ENCODE measurements at places on chromosomes 4 and X.

DNA sequence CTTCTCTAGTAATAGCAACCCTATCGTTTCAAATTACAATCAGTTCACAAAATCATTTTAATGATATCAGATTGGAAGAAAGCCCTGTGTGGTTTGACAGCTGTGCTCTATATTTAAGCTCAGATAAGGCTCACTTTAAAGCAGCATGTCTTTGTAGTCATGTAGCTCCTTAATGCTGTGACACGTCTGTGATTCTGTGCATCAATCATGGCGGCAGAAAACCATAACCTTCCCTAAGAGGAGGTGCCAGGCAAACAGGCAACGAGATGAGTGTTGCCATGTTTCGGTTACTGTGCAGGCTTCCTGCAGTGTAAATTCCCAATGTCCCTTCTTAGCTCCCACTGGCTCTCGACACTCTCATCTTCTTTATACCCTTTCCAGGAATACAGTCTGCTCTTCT is 212.7 kb downstream of the GRID2 start:
- DNase-seq: no peak

DNA sequence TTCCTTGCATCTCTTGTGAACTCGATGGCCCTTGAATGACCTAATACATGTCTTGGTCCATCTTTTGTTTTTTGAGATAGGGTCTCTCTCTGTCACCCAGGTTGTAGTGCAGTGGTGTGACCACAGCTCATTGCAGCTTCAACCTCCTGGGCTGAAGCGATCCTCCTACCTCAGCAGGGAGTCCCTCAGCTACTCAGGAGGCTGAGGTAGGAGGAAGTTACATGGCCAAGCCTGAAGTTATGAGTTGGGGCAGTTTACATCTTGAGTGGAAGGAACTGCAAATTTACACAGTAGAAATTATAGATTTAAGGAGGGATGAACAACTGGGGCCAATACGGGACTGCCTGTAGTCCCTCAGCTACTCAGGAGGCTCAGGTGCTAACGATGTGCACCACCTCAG is 97.2 kb upstream of the METTL14 start:
- DNase-seq: no peak

DNA sequence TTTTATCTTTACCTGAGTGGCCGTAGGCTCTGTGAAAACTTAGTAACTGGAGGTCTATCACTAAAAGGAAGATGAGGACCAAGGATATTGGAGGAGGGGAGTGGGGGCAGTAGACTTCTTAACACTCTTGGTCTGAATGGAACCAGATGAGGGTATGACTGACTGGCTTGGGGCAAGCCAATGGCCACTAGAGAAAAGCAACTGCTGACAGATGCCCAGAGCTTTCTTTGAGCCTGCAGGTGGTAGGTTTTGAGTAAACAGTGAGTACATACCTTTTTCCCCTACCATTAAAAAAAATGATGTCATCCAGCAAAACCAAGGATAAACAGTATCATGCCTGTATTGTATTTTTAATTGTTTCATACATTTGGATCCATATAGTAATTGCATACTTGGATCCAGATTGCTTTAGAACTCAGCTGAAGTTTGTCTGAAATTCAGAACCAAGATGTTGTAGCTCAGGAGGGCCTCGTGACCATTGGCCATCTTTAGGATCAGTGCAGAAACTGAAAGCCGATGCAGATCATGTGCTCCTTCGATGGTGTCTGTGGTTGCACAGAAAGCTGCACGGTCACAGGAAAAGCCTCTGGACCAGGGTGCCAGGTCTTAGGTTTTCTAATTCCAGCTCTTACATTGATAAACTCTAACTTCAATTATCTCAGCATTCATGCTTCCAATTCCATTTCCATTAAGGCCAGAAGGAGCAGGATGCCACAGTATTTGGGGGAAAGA is 131.0 kb downstream of the PDGFRA start:
- DNase-seq: no peak

DNA sequence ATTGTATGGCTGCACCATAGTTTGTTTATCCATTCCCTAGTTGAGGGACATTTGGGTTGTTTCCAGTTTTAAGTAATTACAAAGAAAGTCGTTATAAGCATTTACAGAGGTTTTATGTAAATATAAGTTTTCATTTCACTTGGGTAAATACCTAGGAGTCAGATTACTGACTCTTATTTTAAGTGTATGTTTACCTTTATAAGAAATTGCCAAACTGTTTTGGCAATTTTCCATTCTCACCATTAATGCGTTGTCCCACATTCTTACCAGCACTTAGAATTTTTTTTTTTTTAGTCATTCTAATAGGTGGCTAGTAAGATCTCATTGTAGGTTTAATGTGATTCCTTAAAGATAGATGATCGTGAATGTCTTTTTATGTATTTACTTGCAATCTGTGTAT is 121.5 kb upstream of the NR3C2 start:
- DNase-seq: no peak

DNA sequence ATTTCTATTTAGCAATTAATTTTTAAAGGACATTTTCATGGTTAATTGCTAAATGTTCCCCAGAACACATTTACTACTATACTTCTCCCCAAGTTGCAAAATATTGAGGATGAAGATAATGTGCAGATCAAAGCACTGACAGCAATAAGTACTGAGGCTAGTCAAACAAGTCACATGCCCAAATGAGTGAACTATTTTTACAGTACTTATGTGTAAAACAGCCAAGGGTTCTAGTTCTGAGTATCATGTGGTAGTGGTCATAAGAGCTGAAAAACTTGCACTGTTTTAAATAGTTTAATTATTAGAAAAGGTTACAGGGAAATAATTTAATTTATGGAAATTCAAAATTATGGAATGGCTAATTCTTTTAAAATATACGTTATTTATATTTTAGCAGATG is 3.8 kb downstream of the GALNTL6 start:
- DNase-seq: no peak

- DNase-seq: no peak
Observed at GRCh38 chr4:90174621-90175023, 47.4 kb downstream of the CCSER1 start.

GRCh38 chr4:117874216-117874615 is 160.1 kb upstream of the NDST3 start:
- DNase-seq: no peak

- DNase-seq: no peak
Observed at GRCh38 chr4:154025110-154025509, 236.2 kb upstream of the SFRP2 start.

DNA sequence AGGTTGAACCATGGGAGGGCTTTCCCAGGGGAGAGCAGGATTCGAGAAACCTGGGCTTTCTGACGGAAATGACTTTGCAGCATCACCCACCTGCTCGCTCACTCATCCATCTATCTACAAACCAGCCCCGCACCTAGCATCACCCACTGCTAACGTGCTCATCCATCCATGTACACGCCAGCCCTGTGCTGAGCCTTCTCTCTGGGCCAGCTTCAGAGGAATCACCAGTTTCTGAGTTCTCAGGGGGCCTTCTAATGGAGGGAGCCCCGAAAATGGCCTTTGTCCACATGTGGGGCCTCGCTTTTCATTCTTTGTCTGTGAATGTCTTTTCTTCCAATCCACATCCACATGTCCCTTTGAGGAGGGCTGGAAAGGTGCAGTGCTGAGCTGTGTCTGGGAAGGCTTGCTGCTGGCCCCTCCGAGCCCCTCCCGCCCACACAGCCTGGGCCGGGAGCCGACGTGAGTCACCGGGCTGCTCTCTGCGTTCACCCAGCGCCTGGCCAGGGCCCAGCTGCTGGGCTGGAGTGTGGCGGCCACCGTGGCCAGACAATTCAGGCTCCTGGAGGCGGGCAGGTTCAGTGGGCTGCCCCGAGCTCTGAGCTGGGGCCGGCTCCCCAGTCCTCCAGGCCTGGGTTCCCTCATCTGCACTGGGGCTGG is 14.7 kb downstream of the SORCS2 start:
- no peak for DNase-seq

GRCh38 chr4:63728480-63729177 is 680.6 kb downstream of the TECRL start:
- no peak for DNase-seq

GRCh38 chr4:137065311-137065710 is 467.0 kb downstream of the PCDH18 start:
- no peak for DNase-seq

DNA sequence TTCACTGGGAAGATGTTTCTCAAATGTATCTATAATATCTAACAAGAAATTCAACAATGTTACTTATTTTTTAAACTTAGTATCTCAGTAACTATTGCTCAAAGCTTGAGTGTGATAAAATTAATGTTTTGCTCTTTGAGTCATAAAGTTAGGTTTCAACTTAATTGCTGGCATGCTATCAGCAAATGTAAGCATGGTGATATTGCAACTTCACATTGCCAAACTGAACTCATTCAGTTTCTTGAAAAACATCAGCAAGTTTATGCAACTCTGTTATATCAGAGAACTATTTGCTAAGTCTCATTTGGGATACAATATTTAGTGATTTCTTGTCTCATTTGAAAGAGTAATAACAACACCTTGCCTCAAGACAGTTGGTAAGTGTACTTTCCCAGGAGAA is 91.2 kb upstream of the KLF3 start:
- no peak for DNase-seq

DNA sequence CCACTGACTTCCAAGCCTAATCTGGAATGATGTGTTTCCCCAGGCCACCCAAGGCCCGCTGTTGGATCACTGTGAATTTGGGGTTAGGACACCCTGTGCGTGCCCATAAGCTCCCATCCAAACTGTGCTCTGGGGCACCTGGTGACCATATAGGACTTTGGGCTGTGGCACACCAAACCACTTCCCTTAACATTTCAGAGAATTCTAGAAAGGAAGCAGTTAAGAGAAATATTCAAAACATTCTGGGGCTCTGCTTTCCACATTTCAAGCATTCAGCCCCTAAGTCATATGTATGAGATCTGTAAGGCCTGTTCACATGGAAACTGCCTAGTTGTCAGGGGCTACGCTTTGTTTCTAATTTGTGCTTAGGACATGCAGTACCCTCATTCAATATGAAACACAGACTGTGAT is 14.4 kb downstream of the VGLL1 start:
- no peak for DNase-seq

DNA sequence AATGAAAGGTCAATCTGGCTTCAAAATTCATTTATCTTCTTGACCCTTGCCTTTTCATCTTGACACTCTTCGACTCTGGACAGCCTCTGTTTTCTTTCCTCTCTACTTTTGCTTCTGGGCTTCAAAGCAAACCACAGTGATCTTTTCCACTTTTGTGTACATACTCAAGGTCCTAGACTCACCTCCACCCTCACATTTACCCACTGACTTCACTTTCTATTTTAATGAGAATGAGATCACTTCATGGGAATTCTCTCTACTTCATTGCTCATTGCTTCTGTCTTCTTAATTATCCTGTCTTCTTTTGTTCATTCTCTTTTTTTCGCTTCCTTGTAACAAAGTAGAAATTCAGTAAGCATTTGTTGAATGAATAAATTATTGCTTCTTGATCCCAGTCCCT is 330.1 kb upstream of the HAND2 start:
- DNase-seq: no peak

DNA sequence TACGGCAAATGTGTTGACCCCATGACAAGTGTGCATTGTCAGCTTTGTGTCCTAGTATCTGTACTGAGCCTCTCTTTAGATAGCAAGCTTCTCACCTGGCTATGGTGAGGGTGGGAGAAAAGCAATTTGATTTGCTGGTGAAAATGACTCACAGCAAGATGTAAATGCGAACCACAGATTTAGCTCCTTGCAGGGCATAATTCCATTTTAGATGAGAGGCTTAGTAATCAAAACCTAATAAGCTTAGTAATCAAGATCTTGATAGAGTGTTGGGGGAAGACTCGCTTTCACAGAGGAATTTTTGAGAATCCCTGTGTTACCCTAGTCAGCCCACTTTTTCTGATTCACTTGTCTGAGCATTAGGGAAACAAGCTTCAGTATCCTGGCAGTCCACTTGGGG is 7.7 kb upstream of the OCIAD2 start:
- no peak for DNase-seq
